Body of pancreas (tissue), 4 donors: ENCODE measurements at places on chromosomes 1 and 21. TPM values are rescaled to one million over a fixed set of nuclear protein-coding genes. Genes with fewer than 3 reads are reported as not detected.

DNA sequence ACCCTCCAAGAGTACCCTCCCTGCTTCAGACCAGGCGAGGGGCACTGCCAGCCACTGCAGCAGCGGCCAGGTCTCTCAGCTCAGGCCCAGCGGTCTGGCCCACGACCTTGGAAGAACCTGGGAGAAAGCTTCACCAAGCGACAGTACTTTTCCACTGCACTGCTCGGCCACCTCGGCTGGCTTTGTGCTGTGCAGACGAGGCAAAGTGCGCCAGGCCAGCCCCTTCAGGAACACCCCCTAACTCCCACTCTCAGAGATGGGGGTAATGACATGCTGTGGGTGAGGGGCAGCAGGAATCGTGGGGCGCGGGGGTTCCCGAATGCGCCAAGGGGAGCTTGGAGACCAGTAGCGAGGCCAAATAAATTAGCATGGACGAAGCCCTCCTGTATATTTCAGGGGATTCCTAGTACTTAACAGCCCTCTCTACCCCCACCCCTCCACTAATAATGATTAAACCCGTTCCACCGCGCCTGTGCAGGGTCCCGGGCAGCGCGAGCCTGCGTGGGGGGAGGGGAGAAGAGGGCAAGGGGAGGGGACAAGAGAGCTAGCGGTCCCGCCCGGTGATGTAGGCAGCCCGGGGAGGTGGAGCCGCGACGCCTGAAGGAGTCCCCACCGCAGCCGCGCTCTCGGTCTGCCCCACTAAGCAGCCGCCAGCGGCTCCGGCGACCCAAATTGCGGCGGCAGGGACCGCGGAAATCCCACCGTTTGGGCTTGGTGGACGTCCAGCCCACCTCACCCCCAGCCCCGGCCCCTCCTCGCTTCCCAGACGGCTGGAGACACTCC lies at the start of gene FAM43B:
FAM43B (plus strand) TSS at position 629 of the 783 bp plus-strand sequence. CDS start 401 bp downstream, outside the sequence.
- no peak within 1 kb of the TSS for H3K27ac ChIP-seq
- peak; percentile 37 for DNase-seq
- peaks cover 21% of the 10 kb centered on the region for H3K4me1 ChIP-seq
- no peaks in the 10 kb centered on the region for H3K36me3 ChIP-seq
- no peak within 1 kb of the TSS for H3K4me3 ChIP-seq
- H3K27me3 ChIP-seq: peaks cover 12% of the 10 kb centered on the region

GRCh38 chr1:162835157-162835899 lies 25.6 kb downstream of the CCDC190 start:
- no peaks in the 10 kb centered on the region for H3K27me3 ChIP-seq
- DNase-seq: no peak
- no peaks in the 10 kb centered on the region for H3K36me3 ChIP-seq
- H3K27ac ChIP-seq: no peak overlapping the region
- no peaks in the 10 kb centered on the region for H3K4me1 ChIP-seq

GRCh38 chr1:228841632-228842031 lies 106.4 kb downstream of the RHOU start:
- DNase-seq: no peak
- H3K27ac ChIP-seq: no peak overlapping the region
- no peaks in the 10 kb centered on the region for H3K36me3 ChIP-seq
- H3K4me3 ChIP-seq: no peak overlapping the region
- H3K4me1 ChIP-seq: peaks cover 38% of the 10 kb centered on the region
- no peaks in the 10 kb centered on the region for H3K27me3 ChIP-seq

- no peak overlapping the region for H3K27ac ChIP-seq
- no peak for DNase-seq
- no peaks in the 10 kb centered on the region for H3K36me3 ChIP-seq
- no peaks in the 10 kb centered on the region for H3K27me3 ChIP-seq
Observed at GRCh38 chr1:231231511-231231910, 9.5 kb upstream of the GNPAT start.

Gene CYP4Z1
- 0.52 TPM for total RNA-seq
